Mesangial cell (primary cell): ENCODE measurements at places on chromosomes 2 and 18. TPM values are rescaled to one million over a fixed set of nuclear protein-coding genes. Genes with fewer than 3 reads are reported as not detected.

The LRATD1 gene
- total RNA-seq: 0.49 and 2.8 TPM in 2 replicates

The KIDINS220 gene
- 20.4 and 47.8 TPM in 2 replicates for total RNA-seq

The ARMC9 gene
- total RNA-seq: 16.3 and 45.0 TPM in 2 replicates

The B3GNT7 gene
- 7.0 and 9.9 TPM in 2 replicates for total RNA-seq

The MOGAT1 gene
- total RNA-seq: not detected in 2 replicates

The ZNF892 gene
- total RNA-seq: 3.7 and 7.0 TPM in 2 replicates

The COL4A3 gene
- under 0.01 and 0.76 TPM in 2 replicates for total RNA-seq

The MYOM1 gene
- total RNA-seq: under 0.01 and 0.13 TPM in 2 replicates

The ARHGAP25 gene
- total RNA-seq: 0.13 TPM in 1 of 2 replicates, not detected in the other

The RHBDD1 gene
- total RNA-seq: 10.6 and 12.0 TPM in 2 replicates

The ATP8B1 gene
- 19.5 and 23.5 TPM in 2 replicates for total RNA-seq

The CYS1 gene
- 3.4 and 16.9 TPM in 2 replicates for total RNA-seq
